ENCODE measurements at places on chromosomes 6 and 20.

DNA sequence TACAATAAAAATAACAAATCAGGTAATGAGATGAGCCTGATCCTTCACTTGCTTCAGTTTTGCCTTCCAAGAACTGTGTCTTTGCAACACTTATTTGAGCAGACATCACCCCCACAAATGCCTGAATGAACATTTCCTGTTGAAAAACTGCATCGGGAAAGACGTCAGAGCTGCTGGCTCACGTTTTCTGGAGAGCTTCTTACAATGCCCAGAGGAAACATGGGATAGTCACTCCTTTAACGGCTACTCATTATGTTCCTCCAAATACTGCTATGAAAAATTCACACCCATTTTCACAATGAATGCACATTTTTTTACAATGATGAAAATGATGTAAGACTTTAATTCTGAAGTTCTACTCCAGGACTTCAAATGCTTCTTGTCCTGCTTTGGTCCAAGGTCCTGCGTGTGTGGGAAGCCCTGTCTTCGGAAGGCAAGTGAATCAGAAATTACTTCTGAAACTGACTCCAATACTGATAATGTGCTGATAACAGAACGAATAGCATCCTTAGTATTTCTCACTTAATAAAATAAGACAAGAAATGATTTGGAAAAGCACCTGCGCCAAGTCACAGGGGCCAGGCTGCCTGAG, 238.0 kb downstream of the ANKRD60 start:
- DNase-seq = no peak

DNA sequence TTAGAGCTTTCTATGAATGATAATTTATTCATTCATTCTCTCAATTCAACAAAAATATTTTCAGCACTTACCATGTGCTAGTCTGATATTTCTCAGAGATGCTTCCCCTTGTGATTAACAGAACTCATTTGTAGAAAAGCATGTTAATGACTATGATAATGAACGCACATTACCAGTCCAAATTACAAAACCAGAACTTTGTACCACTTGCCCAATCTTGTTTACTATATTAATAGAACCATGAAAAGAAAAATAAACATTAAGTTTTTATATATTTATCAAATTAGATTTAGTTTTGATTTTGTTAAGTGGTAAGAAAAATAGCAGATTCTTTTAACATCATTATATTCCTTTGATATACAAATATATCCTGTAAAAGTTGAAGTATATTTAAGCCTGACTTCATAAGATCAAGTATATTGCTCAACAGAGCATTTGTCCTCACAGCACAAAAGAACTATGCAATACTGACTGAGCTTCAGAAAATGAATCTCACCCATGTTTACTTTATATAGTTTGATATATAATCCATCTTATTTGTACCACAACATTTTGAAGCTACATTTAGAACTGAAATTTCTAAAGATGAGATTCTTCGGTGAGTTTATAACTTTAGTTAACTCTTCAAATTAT, 48.9 kb downstream of the TMEM244 start:
- DNase-seq = no peak

DNA sequence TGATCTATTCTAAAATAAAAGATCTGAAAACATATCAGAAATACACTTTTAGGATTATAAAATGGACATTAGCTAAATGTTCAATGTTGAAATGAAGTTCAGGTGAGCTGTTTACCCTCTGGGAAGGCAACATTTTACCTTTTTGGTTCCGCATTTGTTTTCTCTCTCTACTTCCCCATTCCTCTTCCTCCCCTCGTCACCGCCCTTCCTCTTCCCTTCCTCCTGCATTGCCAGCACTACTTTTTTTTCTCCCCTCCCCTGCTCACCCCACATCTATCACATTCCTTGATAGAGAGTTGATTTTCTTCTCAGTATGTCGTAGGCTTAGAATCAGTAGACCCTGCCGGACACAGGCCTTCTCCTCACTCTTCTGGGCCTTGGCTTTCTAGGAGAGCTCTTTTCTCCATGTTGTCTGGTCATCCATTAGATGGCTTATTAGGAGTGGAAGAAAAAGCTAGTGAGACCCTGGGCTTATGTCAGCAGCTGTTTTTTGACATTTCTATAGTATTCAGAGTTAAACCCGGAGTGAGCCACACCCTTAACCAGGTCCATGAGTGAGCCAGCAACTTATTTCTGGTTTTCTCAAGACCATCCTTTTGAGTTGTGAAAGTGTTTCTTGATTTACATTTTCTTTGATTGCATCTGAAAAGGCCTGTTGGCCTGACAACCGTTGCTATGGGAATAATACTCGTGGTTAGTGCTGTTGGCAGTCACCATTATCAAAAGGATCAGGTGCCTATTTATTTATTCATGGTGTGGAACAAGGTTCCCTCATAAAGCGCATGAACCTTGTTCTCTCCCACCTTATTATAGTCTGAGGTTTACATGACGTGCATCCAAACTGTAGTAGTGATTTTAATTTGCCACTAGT, 90.9 kb downstream of the DTD1 start:
- no peak for DNase-seq

DNA sequence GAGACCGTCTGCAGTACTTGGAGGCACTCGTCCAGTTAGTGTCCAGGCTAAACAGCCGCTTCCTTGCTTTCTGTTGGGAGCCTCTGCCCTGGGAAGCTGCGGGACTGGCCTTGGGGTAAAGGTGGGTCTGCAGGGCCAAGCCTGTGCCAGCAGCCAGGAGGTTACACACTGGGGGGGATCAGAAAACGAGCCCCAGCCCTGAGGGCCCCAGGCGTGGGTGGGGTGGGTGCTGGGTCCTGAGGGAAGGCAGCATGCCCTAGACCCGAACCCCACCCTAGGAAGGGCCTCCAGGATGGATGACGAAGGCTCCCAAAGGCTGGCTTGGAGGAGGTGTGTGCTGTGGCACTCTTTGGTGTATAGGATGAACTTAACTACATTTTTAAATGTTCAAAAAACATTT, 335.2 kb downstream of the ZFAND3 start:
- DNase-seq = no peak

GRCh38 chr6:19664878-19665612, 172.1 kb upstream of the ID4 start:
- no peak for DNase-seq

- peak; percentile 17 for DNase-seq
Measured at GRCh38 chr6:148888856-148889255, 142.0 kb downstream of the UST start.
